ENCODE measurements at places on chromosomes 11 and 22. TPM values are rescaled to one million over a fixed set of nuclear protein-coding genes. Genes with fewer than 3 reads are reported as not detected.

The HOATZ gene
- total RNA-seq, result 0.50 TPM

The RAB39A gene
- total RNA-seq, result not detected

The LRRC32 gene
- 2.1 TPM for total RNA-seq

The DAGLA gene
- total RNA-seq, result 2.0 TPM

The KRTAP5-7 gene
- not detected for total RNA-seq

The FBLN1 gene
- total RNA-seq, result 211 TPM

The C11orf91 gene
- total RNA-seq, result not detected

The PAAF1 gene
- 9.5 TPM for total RNA-seq

The FTH1 gene
- 797 TPM for total RNA-seq

The ARRB1 gene
- 5.2 TPM for total RNA-seq

The OR11H1 gene
- not detected for total RNA-seq

The LAYN gene
- total RNA-seq, result 52.0 TPM

The C1QTNF4 gene
- 1.8 TPM for total RNA-seq

The ZC3H12C gene
- total RNA-seq, result 10.9 TPM

The YPEL4 gene
- 0.45 TPM for total RNA-seq

The SLC22A6 gene
- not detected for total RNA-seq

The NAALADL1 gene
- total RNA-seq, result 41.6 TPM

The DEFB131B gene
- not detected for total RNA-seq

The C11orf86 gene
- total RNA-seq, result not detected

The OR2AT4 gene
- not detected for total RNA-seq

The UPK3A gene
- not detected for total RNA-seq

The OR4A16 gene
- total RNA-seq, result not detected

The MMP27 gene
- not detected for total RNA-seq

The C22orf42 gene
- not detected for total RNA-seq

The CCDC15 gene
- 3.4 TPM for total RNA-seq

The TOLLIP gene
- total RNA-seq, result 27.8 TPM

The MGAT3 gene
- 0.17 TPM for total RNA-seq

The ELFN2 gene
- 1.3 TPM for total RNA-seq

The TMEM191B gene
- not detected for total RNA-seq

The NLRX1 gene
- 15.1 TPM for total RNA-seq

The SAA1 gene
- total RNA-seq, result not detected

The ALX4 gene
- not detected for total RNA-seq

The NLRP10 gene
- 7.6 TPM for total RNA-seq

The TTLL12 gene
- 47.3 TPM for total RNA-seq

The NXPE2 gene
- total RNA-seq, result not detected

The PIK3IP1 gene
- total RNA-seq, result 9.5 TPM

The FREY1 gene
- 0.34 TPM for total RNA-seq

The RTN4RL2 gene
- total RNA-seq, result 1.3 TPM

The PDGFD gene
- 1.2 TPM for total RNA-seq

Measured in bronchus fibroblast of lung (primary cell).